HFFc6 (cell line): ENCODE measurements at places on chromosomes 11 and 22. TPM values are rescaled to one million over a fixed set of nuclear protein-coding genes. Genes with fewer than 3 reads are reported as not detected.

DNA sequence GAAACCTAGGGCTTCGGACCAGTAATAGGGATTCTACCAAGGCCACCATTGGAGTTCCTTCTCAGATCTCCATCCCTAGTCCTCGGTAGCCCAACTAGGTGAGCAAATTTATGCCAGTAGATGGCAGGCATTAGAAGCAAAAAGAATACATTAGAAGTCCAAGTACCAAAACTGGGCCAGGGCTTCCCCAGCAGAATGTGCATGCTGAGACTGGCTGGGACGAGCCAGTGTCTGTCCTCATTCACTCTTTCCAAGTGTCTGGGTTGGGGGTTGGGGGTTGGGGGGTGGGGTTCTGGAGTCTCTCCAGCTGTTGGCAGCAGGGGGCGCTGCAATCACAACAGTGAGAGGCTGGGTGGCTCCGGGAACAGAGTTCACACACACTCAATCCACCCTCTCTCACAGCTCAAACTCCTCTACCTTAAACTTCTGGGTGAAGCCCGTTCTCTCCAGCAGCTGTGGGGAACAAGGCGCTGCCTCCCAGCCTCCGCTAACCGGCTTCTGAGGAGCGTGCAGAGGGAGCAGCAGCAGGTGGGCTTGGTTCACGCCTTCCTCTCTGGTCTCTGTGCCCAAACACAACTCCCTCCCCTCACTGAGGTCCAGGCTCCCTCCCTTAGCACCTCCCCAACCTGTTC is 57.5 kb downstream of the BTG4 start:
- no peak overlapping the region; the same call in 1 of the 2 replicates for H3K27ac ChIP-seq
- peaks cover 35% of the 10 kb centered on the region for H3K4me1 ChIP-seq
- H3K4me3 ChIP-seq, result no peak overlapping the region
- H3K36me3 ChIP-seq, result no peaks in the 10 kb centered on the region
- DNase-seq, result peak; percentile 59

DNA sequence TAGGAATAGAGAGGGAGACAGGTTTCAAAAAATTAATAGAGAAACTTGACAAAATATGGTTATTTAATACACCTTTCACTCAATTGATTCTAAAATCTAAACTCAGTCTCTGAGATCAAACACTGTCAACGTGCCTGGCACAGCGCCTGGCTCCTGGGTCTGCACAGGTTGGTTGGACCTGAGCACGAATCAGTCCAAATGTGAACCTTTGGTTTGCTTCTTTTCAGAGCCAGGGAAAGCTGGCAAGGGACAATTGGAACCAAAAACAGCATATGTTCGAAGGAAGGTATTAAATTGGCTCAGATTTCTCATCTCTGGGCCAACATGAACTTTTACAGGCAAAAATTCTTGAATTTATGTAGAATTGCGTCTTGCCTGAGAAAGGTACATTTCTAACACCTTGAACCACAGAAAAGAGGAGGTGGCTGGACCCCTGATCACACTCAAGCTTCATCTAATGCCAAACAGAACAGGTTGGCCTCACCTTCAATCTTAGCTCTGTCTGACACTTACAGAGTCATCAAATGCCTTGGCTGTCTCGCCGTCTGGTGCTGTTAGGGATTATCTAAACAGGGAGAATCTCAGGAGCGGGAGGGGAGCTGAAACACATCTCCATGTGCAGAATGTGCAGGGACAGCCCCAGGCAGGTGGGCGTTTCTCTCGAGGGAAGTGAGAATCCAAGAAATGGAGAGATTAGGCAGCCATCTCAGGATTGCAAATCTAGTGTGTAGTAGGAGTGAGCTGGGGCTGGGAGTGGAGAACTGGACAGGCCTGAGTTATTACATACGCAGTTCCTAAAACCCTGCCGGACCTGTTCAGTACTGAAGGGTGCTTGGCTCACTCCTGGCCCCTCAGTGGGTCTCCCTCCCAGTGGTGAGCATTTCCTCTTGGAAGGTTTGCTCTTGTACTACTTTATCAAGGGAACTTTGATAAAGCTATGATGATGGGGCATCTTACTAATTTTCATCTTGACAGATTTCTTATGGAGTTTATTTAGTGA is 442.2 kb upstream of the B3GAT1 start:
- peaks cover 6% of the 10 kb centered on the region; the same call in 1 of the 2 replicates for H3K36me3 ChIP-seq
- DNase-seq, result no peak
- no peak overlapping the region for H3K4me3 ChIP-seq
- no peaks in the 10 kb centered on the region for H3K27me3 ChIP-seq
- no peak overlapping the region for H3K27ac ChIP-seq

The TRIM34 gene
- 3.5 and 4.2 TPM in 2 replicates for total RNA-seq

The MFRP gene
- total RNA-seq, result not detected in 3 replicates

DNA sequence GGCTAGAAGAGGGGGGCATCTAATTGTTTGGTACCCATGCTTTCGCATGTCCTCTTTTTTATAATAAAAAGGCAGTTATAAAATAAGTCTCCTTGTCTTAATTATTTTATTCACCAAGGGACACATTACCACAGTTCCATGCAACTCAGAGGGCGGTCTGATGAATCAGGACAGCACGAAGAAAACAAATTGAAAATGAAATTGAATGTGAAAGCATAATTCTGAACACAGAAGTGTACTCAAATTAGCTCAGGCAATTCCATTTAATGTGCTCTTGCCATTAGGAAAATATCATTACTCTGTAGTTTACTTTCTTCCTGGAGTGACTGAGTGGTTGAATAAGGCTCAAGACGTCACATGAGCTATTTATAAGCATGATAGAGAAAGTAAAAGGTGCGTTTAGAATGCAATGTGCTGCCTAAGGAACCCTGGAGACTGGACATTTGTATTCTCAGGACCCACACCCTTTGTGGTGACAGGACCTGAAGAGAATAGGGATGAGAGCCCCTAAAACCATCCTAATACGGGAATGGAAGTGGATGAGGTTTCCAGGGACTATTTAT is 59.6 kb downstream of the MTNR1B start:
- DNase-seq, result no peak
- H3K4me3 ChIP-seq, result peak overlapping the region; percentile 46
- peaks cover 64% of the 10 kb centered on the region for H3K4me1 ChIP-seq
- no peaks in the 10 kb centered on the region for H3K36me3 ChIP-seq

The KREMEN1 gene
- 0.55 to 1.4 TPM (median 0.62 TPM) in 3 replicates for total RNA-seq

DNA sequence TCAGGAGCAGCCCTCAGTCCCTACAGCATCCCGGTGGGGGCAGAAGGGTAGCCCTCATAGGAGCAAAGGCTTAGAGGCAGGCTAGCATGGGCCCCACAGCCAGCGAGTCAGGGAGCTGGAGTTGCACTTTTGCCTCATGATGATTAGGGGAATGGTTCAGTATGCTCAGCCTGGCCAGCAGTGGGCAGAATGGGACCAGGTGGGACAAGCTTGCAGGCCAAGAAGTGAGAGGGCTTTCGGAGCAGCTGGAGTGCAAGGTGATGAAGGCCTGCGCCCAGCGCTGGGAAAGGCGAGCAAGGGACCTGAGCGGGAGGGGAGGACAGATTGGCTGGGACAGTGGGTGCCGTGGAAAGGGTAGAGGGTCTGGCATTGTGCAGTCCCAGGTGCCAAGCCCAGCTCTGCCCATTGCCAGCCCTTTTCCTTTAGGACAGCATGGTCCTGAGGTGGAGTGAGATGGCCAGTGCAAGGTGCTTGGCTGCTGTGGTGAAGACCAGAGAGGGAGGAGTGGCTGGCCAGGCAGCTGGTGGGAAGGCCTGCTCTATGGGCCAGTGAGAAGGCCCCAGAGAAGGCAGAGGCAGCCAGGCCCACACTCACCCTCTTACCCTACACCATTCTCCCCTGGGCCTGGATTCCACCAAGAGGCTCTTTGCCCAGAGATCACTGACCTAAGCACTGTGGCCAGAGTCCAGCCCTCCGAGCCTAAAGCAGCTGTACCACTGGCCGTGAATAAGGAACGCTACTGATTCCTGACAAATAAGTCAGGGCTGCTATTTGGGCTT is 47.9 kb upstream of the SUSD2 start:
- DNase-seq, result no peak
- no peaks in the 10 kb centered on the region for H3K36me3 ChIP-seq
- no peak overlapping the region for H3K4me3 ChIP-seq
- H3K27me3 ChIP-seq, result no peaks in the 10 kb centered on the region; the same call in 1 of the 2 replicates

The KRTAP5-7 gene
- not detected in 3 replicates for total RNA-seq

DNA sequence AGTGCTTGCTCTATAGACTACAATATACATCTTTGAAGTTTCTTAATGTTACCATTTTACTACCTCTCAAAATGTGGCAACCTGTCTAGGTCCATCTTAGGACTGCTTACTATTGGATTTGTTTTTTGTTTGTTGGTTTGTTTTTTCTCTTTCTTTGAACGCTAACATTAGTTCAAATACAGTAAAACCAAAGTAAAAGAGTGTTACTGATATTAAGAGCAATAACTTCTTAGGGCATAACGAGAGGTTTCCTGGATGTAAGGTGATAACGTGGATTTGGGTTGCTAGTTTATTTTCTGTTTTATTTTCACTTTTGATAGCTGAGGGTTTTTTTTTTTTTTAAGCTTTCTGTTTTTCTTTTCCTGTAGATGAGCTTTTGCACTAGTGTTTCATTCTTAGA is 43.6 kb downstream of the TMEM135 start:
- no peaks in the 10 kb centered on the region for H3K27me3 ChIP-seq
- no peak for DNase-seq
- H3K4me1 ChIP-seq, result no peaks in the 10 kb centered on the region
- H3K36me3 ChIP-seq, result peaks cover 25% of the 10 kb centered on the region
- no peak overlapping the region for H3K27ac ChIP-seq
- no peak overlapping the region for H3K4me3 ChIP-seq

The SPECC1L gene
- 53.5 to 57.0 TPM (median 56.1 TPM) in 3 replicates for total RNA-seq

DNA sequence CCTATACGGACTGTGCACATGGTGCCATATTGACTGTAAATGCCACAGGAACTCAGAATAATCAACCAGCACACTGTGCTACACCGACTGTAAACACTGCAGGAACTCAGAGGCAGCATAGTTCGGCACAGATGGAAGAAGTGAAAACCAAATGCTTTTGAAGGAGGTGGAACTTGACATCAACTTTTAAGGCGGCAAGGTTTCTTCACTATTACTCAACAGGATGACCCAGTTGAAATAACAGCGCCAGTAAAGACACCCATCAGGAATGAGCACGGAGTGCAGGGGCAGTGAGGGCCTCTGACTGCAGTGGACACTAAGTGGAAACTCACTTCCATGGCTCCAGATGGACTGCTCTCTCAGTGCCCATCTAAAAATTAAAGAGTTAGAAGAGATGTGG is 15.7 kb downstream of the TESMIN start:
- no peaks in the 10 kb centered on the region for H3K4me1 ChIP-seq
- DNase-seq, result no peak
- no peak overlapping the region for H3K27ac ChIP-seq
- H3K27me3 ChIP-seq, result peaks cover 10% of the 10 kb centered on the region
- no peaks in the 10 kb centered on the region for H3K36me3 ChIP-seq

- peak overlapping the region; percentile 70 for H3K27ac ChIP-seq
- H3K4me1 ChIP-seq, result peaks cover 33% of the 10 kb centered on the region
- H3K36me3 ChIP-seq, result no peaks in the 10 kb centered on the region
Observed at GRCh38 chr11:34251589-34251980, 106.2 kb downstream of the ABTB2 start.

DNA sequence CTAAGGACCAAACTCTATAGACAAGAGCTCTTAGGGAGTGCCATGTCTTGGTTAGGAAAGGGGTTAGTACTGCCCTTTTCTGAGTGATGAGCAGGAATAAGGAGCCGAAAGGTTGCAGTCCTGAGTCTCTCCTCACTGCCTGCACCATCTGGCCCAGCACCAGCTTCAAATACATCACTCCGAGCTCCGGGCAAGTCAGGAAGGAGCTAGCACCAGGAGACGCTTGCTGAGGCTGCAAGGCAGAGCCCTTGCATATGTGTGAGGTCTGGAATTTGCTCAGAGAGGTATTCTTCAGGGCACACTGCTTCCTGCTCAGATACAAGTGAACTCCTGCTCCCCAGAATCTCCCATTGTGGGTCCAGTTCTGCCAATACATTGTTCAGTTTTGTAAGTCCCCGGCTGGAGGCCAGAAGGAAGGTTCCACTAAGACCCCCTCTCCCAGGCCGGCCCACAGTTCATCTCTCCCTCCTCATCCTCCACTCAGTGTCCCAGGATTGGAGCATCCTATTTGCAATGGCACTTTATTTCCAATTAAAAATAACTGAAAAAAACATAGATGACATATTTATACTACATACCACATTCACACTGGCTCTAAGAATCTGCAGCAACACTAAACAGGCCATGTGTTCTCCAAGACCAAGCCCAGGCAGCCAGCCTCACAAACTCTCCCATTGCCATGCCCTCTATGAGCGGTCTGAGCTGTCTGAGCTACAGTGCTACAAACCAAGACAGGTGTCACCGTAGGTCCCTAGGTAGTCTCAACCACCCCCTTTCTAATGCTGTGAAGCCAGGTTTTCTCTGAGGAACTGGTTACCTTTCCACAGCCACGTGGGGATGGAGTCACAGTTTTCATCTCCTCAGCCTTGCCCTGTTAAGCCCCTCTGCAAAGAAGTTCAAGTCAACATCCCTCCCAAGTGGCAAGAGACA is 55.1 kb upstream of the SPATA19 start:
- H3K27me3 ChIP-seq, result peaks cover 2% of the 10 kb centered on the region; the same call in 1 of the 2 replicates
- no peak for DNase-seq
- no peaks in the 10 kb centered on the region for H3K36me3 ChIP-seq
- no peak overlapping the region for H3K27ac ChIP-seq
- no peak overlapping the region for H3K4me3 ChIP-seq

GRCh38 chr11:104704888-104705287 is 193.4 kb downstream of the CASP12 start:
- H3K27ac ChIP-seq, result no peak overlapping the region
- no peak overlapping the region for H3K4me3 ChIP-seq
- no peak for DNase-seq
- no peaks in the 10 kb centered on the region for H3K27me3 ChIP-seq

GRCh38 chr11:10310301-10310841 is 5.5 kb downstream of the ADM start:
- H3K4me1 ChIP-seq, result peaks cover 31% of the 10 kb centered on the region
- peak overlapping the region; percentile 43; the same call in 1 of the 2 replicates for H3K27ac ChIP-seq
- peaks cover 44% of the 10 kb centered on the region for H3K27me3 ChIP-seq
- peaks cover 30% of the 10 kb centered on the region for H3K36me3 ChIP-seq
- no peak for DNase-seq

DNA sequence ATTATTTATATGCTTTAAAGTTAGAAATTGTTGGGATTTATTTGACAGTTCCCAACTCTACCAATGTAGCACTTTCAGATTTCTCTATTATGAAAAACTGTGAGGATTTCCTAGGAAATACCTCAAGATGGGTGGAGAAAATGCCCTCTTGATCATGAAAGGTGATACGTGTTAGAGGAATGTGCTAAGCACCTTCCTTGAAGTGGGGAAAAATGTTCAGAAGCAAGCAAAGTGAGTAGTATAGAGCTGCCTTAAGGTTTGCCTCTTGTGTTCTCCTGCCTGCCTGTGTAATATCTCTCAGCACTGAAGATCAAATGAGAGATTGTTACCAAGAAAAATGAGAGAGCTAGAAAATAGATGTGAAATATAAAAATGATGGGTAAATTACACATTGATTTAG is 58.2 kb downstream of the YAP1 start:
- H3K4me1 ChIP-seq, result peaks cover 69% of the 10 kb centered on the region
- H3K36me3 ChIP-seq, result peaks cover 41% of the 10 kb centered on the region
- H3K4me3 ChIP-seq, result peak overlapping the region; percentile 9; the same call in 1 of the 2 replicates
- H3K27me3 ChIP-seq, result 0 out of 2 replicates have a peak, but pooled peaks cover 2% of the 10 kb centered on the region

DNA sequence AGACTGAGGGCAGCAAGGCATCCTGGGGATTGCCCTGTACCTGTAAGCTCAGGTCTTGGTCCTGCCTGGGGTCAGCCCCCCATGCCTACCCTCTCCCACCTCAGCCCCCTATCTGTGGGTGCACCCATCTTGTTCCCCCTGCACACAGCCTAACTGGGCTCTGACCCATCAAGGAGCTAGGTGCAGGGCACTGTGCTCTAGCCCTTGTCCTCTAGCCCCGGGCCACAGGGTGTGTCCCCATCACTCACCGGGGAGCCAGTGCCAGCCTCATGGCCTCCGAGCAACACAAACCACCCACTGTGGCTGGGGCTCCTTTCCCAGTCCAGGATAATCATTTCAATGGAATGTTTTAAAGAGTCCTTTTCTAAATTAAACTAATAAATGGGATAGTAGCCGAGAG is 293.9 kb upstream of the PLET1 start:
- H3K27ac ChIP-seq, result no peak overlapping the region
- DNase-seq, result no peak
- H3K4me1 ChIP-seq, result peaks cover 19% of the 10 kb centered on the region
- peaks cover 12% of the 10 kb centered on the region; the same call in 1 of the 2 replicates for H3K27me3 ChIP-seq
- H3K36me3 ChIP-seq, result no peaks in the 10 kb centered on the region

The DSCAML1 gene
- not detected in 2 replicates for total RNA-seq
